ENCODE measurements at places on chromosomes 5 and 9. TPM values are rescaled to one million over a fixed set of nuclear protein-coding genes. Genes with fewer than 3 reads are reported as not detected.

The HAPLN1 gene
- 2.9 TPM for total RNA-seq

- H3K27ac ChIP-seq, result peak overlapping the region; percentile 96
- peaks cover 20% of the 10 kb centered on the region for H3K4me1 ChIP-seq
- peak overlapping the region; percentile 64 for H3K4me3 ChIP-seq
- no peaks in the 10 kb centered on the region for H3K36me3 ChIP-seq
- no peak for DNase-seq
Observed at GRCh38 chr9:99859243-99859980, 37.7 kb downstream of the NR4A3 start.

The PCDHGA11 gene
- 12.5 TPM for total RNA-seq

DNA sequence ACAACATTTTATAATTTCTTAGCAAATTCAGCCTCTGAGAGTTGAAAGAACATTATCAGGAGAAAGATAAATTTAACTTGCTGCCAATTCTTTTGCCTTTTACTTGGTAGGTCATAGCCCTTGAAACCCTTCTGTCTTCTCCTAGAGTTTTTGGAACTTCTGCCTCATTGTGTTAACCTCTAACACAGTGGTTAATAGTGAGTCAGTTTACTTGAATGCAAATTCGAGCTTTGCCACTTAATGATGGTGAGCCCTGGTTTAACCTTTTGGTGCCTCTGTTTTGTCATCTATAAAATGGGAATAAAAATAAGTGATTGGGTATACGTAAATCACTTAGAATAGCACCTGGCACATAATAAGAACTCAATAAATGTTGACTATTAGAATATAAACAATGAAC is 1.8 kb upstream of the INIP start:
- H3K27me3 ChIP-seq, result peaks cover 9% of the 10 kb centered on the region
- no peak overlapping the region for H3K27ac ChIP-seq
- DNase-seq, result no peak
- H3K4me1 ChIP-seq, result peaks cover 4% of the 10 kb centered on the region
- no peak overlapping the region for H3K4me3 ChIP-seq
- H3K36me3 ChIP-seq, result no peaks in the 10 kb centered on the region

The LCP2 gene
- not detected for total RNA-seq

The PDLIM4 gene
- total RNA-seq, result 81.6 TPM

- DNase-seq, result no peak
- no peaks in the 10 kb centered on the region for H3K36me3 ChIP-seq
- no peak overlapping the region for H3K4me3 ChIP-seq
Observed at GRCh38 chr5:118193194-118193905, 795.0 kb downstream of the DTWD2 start.

- no peaks in the 10 kb centered on the region for H3K36me3 ChIP-seq
- H3K4me3 ChIP-seq, result no peak overlapping the region
- H3K4me1 ChIP-seq, result peaks cover 4% of the 10 kb centered on the region
- DNase-seq, result no peak
Observed at GRCh38 chr5:159503236-159503635, 172.9 kb upstream of the IL12B start.

DNA sequence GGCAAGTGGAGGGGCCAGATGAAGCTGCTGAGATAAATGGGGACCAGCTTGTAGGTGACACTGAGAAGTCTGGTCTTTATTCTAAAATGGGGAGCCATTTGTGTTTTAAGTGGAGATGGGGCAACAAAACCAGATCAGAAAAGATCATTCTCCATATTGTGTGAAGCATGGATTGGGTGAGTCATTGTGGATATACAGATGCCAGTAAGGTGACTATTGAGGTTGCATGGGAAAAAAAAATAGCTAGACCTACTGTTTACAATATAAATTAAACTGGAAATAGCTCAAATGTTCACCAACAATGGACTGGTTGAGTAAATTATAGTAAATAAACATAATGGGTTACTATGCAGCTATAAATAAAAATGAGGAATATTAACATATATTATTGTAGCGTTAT is 5.4 kb upstream of the MAP1B start:
- H3K27ac ChIP-seq, result no peak overlapping the region
- H3K27me3 ChIP-seq, result peaks cover 6% of the 10 kb centered on the region
- no peak for DNase-seq
- no peaks in the 10 kb centered on the region for H3K36me3 ChIP-seq

- H3K4me3 ChIP-seq, result no peak overlapping the region
- H3K27me3 ChIP-seq, result no peaks in the 10 kb centered on the region
- H3K27ac ChIP-seq, result no peak overlapping the region
Observed at GRCh38 chr5:7877851-7878250, 8.9 kb downstream of the MTRR start.

The WDR55 gene
- 31.5 TPM for total RNA-seq

DNA sequence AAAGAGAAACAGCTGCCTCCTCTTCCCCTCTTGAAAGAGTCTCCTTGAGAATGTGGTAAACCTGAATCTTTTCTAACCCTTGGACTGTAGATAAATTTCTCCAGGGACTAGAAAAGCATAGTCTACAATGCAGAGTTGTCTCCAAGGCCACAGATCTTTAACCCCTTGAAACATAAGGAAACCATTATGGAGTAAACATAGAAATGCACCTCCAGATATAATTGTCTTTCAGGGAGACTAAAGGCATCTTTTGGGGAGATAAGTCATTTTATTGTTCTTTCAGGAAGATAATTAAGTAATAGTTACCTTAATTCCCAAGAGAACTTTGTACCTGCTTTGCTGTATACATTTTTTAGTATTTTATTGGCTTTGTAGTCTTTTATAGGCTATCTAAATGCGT is 373.6 kb upstream of the GRIA1 start:
- no peaks in the 10 kb centered on the region for H3K36me3 ChIP-seq
- H3K4me1 ChIP-seq, result no peaks in the 10 kb centered on the region
- H3K27ac ChIP-seq, result no peak overlapping the region
- no peak for DNase-seq

The IARS1 gene
- total RNA-seq, result 160 TPM

- H3K27ac ChIP-seq, result no peak overlapping the region
- DNase-seq, result no peak
- H3K36me3 ChIP-seq, result no peaks in the 10 kb centered on the region
- peaks cover 4% of the 10 kb centered on the region for H3K27me3 ChIP-seq
- no peaks in the 10 kb centered on the region for H3K4me1 ChIP-seq
Observed at GRCh38 chr5:10124287-10124686, 125.4 kb downstream of the ATPSCKMT start.

The C9orf85 gene
- 11.1 TPM for total RNA-seq

GRCh38 chr9:95130484-95130883 is 187.0 kb downstream of the FANCC start:
- H3K4me1 ChIP-seq, result peaks cover 24% of the 10 kb centered on the region
- peak overlapping the region; percentile 62 for H3K27ac ChIP-seq
- H3K4me3 ChIP-seq, result no peak overlapping the region
- H3K36me3 ChIP-seq, result no peaks in the 10 kb centered on the region
- H3K27me3 ChIP-seq, result peaks cover 4% of the 10 kb centered on the region

- H3K4me1 ChIP-seq, result peaks cover 33% of the 10 kb centered on the region
- DNase-seq, result no peak
- H3K27ac ChIP-seq, result no peak overlapping the region
- H3K4me3 ChIP-seq, result no peak overlapping the region
- H3K27me3 ChIP-seq, result peaks cover 7% of the 10 kb centered on the region
- H3K36me3 ChIP-seq, result no peaks in the 10 kb centered on the region
Observed at GRCh38 chr9:91803970-91804752, 145.9 kb downstream of the ROR2 start.

The STXBP1 gene
- 402 TPM for total RNA-seq

The IL7R gene
- total RNA-seq, result not detected

DNA sequence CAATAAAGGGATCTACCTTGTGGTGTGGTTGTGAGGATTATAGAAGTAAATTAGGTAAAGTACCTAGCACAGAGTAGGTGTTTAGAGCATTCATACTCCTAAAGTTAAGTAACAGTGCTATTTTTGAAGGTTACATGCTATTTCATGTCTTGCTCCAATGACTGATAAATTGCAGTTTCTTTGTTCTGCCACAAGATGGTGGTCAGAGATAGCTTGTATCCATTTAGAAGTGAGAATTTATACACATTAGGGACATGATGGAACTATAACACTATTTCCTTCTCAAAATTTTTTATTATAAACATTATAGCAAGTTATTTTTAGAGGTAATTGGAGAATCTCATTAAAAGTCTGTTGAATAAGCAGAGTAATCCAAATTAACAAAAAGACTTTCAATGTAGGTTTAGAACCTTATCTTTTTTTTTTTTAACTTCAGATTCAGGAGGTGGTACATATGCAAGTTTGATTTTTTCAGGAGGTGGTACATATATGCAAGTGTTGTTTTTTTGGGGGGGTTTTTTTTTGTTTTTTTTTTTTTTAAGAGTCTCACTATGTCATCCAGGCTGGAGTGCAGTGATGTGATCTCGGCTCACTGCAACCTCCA is 17.1 kb downstream of the MTREX start:
- H3K36me3 ChIP-seq, result no peaks in the 10 kb centered on the region

The DNM1 gene
- total RNA-seq, result 276 TPM

The CDC42SE2 gene
- 15.5 TPM for total RNA-seq

The DEPDC1B gene
- 8.2 TPM for total RNA-seq

Measured in glutamatergic neuron (in vitro differentiated cells).